ENCODE measurements at places on chromosomes 16 and 17.

- no peak for DNase-seq
Measured at GRCh38 chr17:39553341-39553945, 54.3 kb downstream of the NEUROD2 start.

DNA sequence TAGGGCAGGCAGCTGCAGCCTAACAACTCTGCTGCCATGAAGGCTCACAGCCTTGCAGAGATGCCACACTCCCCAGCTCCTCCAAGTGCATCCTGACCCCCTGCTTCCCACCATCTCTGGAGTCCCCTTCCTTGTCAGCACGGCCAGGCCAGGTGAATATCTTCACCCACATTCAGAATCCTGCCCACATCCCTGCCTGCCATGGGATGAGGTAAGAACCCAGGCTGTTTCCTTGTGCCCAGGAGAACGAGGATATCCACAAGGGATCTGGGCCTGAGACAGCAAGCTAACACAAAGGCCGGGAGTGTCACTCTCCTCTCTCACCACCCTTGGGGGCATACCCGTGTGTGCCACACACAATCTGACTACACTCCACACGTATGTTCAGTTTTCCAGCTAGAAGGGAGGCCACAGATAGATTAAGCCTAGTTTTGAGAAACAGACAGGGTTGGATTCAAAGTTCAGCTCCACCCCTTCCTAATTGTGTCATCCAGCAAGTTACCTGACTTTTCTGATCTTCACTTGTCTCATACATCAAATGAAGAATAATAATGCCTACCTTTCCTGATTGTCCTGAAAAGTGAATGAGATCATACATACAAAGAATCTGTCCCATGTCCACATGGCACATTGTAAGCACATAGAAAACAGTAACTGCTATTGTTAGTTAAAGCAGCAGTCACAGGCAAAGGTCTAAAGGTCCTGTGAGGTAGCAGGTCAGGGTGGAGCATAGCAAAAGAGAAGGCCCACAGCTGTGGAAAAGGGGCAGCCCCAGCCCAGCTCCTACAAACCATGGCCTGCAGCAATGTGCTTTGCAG lies 17.4 kb upstream of the SUPT4H1 start:
- DNase-seq, result no peak

GRCh38 chr16:61131447-61131846 lies 904.8 kb downstream of the CDH8 start:
- no peak for DNase-seq

DNA sequence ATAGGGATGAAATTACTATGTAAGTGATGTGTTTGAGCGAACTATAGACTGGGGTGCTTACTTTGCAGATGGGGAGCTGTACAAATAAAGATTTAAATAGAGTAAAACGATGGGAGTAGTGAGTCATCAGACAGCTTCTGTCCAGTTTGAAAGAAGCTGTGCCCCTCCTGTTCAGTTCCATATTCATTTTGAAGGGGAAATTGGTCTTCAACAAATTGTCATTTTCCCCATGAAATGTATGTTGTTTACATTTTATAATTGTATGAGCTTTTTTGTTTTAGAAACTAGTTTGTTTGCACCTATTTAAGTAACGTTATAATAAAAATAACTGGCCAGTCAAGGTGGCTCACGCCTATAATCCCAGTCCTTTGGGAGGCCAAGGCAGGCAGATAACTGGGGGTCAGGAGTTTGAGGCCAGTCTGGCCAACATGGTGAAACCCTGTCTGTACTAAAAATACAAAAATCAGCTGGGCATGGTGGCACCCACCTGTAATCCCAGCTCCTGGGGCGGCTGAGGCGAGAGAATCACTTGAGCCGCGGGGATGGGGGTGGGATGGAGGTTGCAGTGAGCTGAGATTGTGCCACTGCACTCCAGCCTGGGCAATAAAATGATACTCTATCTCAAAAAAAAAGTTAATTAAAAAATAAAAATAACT lies 20.2 kb downstream of the SEC14L1 start:
- DNase-seq, result no peak

GRCh38 chr17:82874011-82874835 lies 34.4 kb upstream of the ZNF750 start:
- no peak for DNase-seq

DNA sequence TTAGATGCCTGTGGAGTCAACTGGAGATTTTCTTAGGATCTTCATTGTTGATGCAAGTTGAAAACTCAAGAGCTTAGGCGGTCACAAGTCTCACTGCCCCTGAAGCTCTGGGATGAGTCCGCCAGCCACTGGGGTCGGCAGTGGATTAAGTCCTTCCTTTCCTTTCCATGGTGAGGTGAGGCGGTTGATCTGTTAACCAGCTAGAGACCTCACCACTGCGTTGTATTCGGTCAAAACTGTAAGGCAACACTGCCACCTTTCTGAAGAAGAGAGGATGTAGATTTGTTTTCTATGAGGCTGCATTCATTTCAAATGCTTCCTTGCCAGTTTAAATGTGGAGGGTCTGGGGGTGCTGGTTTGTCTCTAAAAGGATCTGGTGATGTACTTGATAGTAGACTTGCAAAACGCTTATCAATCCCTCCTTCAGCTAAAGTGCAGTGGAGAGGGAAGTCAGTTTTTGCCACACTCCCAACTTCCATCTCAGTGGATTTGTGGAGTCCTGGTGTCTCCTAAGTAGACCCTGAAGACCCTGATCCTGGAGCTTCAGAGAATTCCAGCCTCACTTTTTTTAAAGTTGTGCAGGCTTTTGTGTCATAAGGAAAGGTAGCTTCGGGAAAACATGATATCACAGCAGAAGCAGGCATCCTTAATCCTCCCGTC lies 1.7 kb downstream of the MYOCD start:
- no peak for DNase-seq

- DNase-seq, result no peak
Measured at GRCh38 chr16:58082381-58082780, 46.8 kb downstream of the CFAP20 start.

GRCh38 chr16:4836727-4837126 lies 10.4 kb downstream of the GLYR1 start:
- no peak for DNase-seq

DNA sequence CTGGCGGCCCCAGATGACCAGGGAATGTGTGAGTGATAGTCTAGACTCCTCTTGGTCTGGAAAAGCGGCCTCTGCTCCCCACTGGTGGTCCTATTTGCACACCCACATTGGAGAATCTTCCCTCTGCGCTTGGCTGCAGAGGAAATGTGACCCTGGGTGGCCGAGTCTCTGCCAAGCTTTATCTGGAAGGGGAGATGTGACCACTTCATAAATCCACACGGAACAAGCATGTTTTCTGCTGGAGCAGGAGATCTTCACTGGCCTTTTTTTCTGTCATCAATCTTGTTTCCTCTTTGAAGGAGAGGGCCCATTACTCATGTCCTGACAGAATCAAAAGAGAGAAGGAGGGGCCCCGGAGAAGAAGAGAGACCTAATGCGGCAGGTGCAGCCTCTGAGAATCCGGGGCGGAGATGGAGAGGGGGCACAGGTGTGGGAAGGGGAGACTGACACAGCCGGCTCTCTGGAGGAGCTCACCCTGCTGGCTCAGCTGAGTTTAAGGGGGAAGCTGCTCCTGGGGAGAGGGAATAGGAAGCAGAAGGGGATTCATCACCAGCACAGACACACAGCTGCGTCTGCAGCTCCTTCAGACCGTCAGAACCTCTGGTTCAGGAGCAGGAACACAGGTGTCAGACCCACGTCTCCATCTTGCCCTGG lies 116.3 kb downstream of the SOX9 start:
- DNase-seq, result no peak

DNA sequence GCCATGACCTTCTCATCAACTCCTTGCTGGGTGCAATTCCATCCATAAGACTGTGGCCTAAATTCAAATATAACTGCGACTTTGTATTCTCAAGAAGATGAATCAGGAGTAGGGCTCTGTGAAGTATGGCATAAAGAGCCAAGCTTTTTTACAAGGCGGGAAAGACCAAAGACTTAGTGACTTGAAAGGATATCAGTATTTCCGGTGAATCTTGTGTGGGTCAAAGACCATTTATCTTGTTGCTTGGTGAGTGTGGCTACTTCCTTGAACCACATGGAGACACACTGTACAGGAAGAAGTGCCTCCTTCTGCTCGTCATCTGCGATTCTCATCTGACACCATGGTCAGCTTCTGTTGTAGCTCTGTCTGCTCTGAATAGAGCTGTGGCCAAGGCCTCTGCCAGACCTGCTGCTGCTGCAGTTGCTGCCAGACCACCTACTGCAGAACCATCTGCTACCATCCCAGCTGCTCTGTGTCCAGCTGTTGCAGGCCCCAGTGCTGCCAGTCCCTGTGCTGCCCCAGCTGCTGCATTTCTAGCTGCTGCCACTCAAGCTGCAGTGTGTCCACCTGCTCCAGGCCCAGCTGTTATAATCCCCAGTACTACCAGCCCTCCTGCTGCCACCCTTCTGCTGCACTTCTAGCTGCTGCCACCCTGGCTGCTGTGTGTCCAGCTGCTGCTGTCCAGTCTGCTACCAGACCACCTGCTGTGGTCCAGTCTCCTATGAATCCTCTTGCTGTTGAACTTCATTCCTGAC lies 6.1 kb upstream of the KRTAP2-4 start:
- DNase-seq, result no peak

GRCh38 chr16:80573700-80574120 lies 32.9 kb downstream of the DYNLRB2 start:
- no peak for DNase-seq

DNA sequence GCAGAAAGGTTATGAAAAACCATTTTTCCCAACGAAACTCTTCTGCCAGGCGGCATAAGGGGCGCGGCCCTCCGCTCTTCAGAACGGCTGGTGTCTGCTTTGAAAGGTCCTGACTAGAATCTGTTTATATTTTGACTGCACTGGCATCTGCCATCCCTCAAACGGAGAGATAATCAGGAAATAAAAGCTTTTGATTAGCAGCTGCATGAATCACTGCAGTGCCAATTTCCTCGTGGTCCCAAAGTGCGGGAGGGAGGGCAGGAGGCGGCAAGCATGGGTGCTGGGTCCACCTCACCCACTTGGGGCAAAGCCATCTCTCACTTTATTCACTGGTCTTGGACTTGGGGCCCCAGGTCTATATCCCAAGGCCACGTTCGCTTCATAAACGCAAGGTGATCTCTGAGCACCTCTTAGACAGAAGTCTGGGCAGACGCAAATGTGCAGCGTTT lies 49.7 kb downstream of the TBC1D16 start:
- DNase-seq, result no peak
